ENCODE measurements at places on chromosomes 11 and 22.
A peak's percentile ranks its signal among the peaks of the same experiment; 100 is the strongest.

DNA sequence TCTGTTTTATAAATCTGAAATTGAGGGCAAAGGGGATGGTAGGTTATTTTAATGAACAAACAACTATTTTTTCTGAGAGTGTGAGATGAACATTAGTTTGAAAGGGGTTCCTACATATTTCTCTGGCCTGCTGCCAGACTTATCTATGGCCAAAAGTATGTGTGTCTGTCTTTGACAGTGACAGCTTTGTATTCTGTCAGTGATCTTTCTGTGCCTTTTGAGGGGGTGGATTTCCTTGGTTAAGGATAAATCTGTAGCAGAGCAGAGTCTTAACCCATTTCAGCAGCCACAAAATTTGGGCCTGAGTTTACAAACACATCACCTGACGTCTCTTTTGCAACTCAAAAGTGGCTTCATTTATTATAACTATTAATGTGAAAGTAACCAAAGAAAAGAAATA is 30.9 kb downstream of the ZFTA start:
- no peak overlapping the region for H3K4me3 ChIP-seq
- H3K36me3 ChIP-seq: no peaks in the 10 kb centered on the region
- H3K27me3 ChIP-seq: no peaks in the 10 kb centered on the region
- H3K27ac ChIP-seq: peak overlapping the region; percentile 35
- H3K4me1 ChIP-seq: no peaks in the 10 kb centered on the region

- no peak overlapping the region for H3K27ac ChIP-seq
- H3K36me3 ChIP-seq: no peaks in the 10 kb centered on the region
- no peak for DNase-seq
- no peak overlapping the region for H3K4me3 ChIP-seq
- H3K27me3 ChIP-seq: peaks cover 53% of the 10 kb centered on the region
Measured at GRCh38 chr11:1728301-1728700, 22.1 kb downstream of the IFITM10 start.

- H3K4me1 ChIP-seq: peaks cover 18% of the 10 kb centered on the region
- H3K27ac ChIP-seq: no peak overlapping the region
- no peaks in the 10 kb centered on the region for H3K36me3 ChIP-seq
- no peaks in the 10 kb centered on the region for H3K27me3 ChIP-seq
Measured at GRCh38 chr11:10459029-10459970, 4.2 kb downstream of the AMPD3 start.

DNA sequence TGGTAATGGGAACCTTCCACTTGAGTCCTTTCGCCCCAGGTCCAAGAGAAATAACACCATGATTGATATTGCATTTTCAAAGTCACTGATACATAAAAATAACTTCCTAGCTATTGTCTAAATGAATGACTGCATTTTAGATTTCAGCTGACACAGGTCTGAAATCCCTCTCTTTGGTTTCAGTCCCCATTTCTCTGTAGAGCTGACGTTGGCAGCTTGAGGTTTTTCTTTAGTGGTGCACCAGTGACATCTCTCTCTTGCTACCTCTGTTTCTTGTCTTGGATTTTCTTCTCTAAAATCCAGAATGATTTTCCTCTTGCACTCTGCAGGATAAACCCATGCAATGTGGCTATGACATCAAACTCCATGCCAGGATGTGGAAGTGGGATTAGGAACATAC is 31.7 kb upstream of the SORL1 start:
- DNase-seq: no peak
- H3K4me1 ChIP-seq: no peaks in the 10 kb centered on the region
- H3K36me3 ChIP-seq: no peaks in the 10 kb centered on the region

DNA sequence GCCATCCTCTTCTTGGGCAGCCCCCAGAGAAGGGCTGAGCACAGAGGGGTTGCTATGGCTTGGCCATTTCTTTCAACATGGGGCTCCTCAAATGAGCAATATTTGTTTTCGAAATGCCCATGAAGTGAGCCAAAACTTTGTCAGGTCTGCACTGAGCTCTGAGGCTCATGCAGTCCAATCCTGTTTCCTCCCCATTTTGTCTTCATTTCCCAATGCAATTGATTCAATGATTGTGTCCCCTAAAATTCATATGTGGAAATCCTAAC is 60.6 kb upstream of the CD44 start:
- H3K4me1 ChIP-seq: no peaks in the 10 kb centered on the region
- no peak overlapping the region for H3K4me3 ChIP-seq
- no peaks in the 10 kb centered on the region for H3K36me3 ChIP-seq
- no peaks in the 10 kb centered on the region for H3K27me3 ChIP-seq
- no peak overlapping the region for H3K27ac ChIP-seq

GRCh38 chr11:29040489-29040888 is 932.3 kb downstream of the METTL15 start:
- no peaks in the 10 kb centered on the region for H3K36me3 ChIP-seq
- H3K4me1 ChIP-seq: no peaks in the 10 kb centered on the region
- H3K27ac ChIP-seq: no peak overlapping the region

DNA sequence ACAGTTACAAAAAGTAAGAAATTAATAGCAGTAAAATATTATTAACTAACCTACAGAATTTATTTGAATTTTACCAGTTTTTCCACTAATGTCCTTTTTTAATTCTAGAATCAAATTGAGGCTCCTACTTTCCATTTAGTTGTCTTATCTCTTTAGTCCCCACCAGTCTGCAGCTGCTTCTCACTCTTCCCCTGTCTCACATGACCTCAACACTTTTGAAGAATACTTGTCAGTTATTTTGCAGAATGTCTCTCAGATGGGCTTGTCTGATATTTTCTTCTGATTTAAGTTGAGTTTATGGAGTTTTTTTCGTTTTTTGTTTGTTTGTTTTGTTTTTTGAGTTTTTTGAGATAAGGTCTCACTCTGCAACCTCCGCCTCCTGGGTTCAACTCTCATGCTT is 74.3 kb upstream of the ADORA2A start:
- H3K27ac ChIP-seq: no peak overlapping the region
- H3K27me3 ChIP-seq: no peaks in the 10 kb centered on the region
- no peak overlapping the region for H3K4me3 ChIP-seq

GRCh38 chr11:925158-925495 is 543 bp upstream of the AP2A2 start:
- H3K4me1 ChIP-seq: peaks cover 5% of the 10 kb centered on the region
- no peaks in the 10 kb centered on the region for H3K27me3 ChIP-seq
- H3K36me3 ChIP-seq: no peaks in the 10 kb centered on the region
- no peak overlapping the region for H3K27ac ChIP-seq
- DNase-seq: peak; percentile 13

DNA sequence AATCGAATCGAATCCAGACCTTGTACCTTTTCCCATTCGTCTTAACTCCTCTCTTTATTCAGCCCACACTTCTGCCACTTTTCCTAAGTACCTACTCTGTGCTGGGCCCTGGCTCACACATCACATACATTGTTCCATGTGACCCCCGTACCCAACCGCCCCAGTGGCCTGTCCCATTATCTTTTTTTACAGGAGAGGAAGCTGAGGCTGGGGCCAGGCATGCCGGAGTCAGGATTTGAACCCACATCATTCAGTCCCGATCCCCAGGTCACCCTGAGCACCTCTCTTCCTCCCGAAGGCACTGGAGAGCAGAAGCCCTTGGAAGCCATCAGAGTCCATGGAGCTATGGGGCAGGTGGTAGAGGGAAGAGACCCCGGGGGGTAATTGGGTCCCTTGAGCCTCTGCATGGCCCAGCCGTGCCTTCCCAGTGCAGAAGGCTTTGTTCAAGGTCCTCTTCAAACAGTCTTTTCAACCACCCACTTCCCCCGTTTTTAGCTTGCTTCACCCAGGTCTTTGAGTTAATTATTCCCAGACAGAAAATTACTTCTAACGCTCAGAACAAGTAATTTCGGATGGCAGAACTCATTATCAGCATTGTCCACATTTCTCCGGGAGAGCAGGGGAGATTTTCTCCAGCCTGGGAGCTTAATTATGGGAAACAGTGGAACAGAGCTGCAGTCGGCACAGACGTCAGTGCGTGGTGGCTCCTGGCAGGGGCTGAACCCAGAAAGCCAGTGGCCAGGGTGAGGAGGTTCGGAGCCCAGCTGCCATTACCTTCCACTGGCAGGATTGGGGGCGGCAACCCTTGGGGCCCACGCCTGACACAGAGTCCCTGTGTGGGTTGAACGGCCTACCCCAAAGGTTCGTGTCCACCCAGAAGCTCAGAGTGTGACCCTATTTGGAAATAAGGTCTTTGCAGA is 82.4 kb upstream of the RTL6 start:
- no peaks in the 10 kb centered on the region for H3K27me3 ChIP-seq
- no peak for DNase-seq
- no peak overlapping the region for H3K4me3 ChIP-seq
- no peaks in the 10 kb centered on the region for H3K4me1 ChIP-seq
- H3K36me3 ChIP-seq: no peaks in the 10 kb centered on the region
- H3K27ac ChIP-seq: no peak overlapping the region

- DNase-seq: no peak
- H3K27ac ChIP-seq: no peak overlapping the region
- no peaks in the 10 kb centered on the region for H3K36me3 ChIP-seq
Measured at GRCh38 chr11:29300420-29300819, 716.4 kb downstream of the KCNA4 start.

- peaks cover 1% of the 10 kb centered on the region for H3K4me1 ChIP-seq
- DNase-seq: no peak
- no peaks in the 10 kb centered on the region for H3K36me3 ChIP-seq
- no peak overlapping the region for H3K27ac ChIP-seq
- no peak overlapping the region for H3K4me3 ChIP-seq
- peaks cover 2% of the 10 kb centered on the region for H3K27me3 ChIP-seq
Measured at GRCh38 chr22:46245511-46245910, 4.6 kb downstream of the CDPF1 start.

DNA sequence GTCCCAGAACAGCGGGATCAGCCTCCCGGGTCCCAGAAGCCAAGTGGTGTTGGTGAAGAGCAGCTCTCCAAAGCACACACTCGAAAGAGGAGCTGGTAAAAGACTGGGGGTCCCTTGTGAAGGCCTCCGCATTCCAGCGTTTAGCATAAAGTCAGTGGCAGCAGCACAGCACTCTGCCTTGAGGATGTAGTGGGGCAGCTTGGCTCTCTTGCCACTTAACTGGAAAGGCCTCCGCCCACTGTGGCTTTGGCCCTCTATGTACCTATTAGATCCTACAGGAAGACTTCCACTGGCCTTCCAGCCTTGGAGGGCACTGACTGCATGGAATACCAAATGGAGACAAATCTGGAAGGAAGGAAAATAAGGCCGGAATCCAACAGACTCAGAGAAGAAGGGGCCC is 1455.3 kb downstream of the BRD1 start:
- H3K27me3 ChIP-seq: peaks cover 15% of the 10 kb centered on the region
- DNase-seq: no peak
- no peak overlapping the region for H3K4me3 ChIP-seq
- H3K36me3 ChIP-seq: no peaks in the 10 kb centered on the region
- peaks cover 17% of the 10 kb centered on the region for H3K4me1 ChIP-seq

- H3K36me3 ChIP-seq: peaks cover 5% of the 10 kb centered on the region
- no peak overlapping the region for H3K27ac ChIP-seq
- no peaks in the 10 kb centered on the region for H3K27me3 ChIP-seq
- peaks cover 8% of the 10 kb centered on the region for H3K4me1 ChIP-seq
- H3K4me3 ChIP-seq: no peak overlapping the region
Measured at GRCh38 chr22:40547729-40548143, 88.8 kb downstream of the MRTFA start.

DNA sequence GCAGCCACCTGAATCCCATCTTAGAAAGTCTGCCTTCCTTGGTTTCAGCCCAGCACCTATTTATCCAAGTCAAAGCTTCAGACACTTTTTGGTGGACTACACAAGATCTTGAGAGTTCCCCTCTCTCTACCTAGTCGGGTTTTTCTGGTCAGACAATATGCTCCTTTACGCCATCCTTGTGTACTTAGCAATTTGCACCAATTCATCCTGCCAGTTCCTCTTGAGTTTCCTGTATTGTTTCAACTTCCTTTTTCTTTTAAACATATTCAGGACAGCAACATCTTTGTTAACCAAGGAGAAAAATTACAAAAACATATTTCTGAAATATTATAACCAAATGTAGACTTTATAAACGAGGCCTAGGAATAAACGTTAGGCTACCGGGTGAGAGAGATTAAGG is 368.2 kb upstream of the CADM1 start:
- no peak overlapping the region for H3K4me3 ChIP-seq
- H3K36me3 ChIP-seq: no peaks in the 10 kb centered on the region
- H3K27ac ChIP-seq: no peak overlapping the region
- peaks cover 18% of the 10 kb centered on the region for H3K4me1 ChIP-seq

- no peak overlapping the region for H3K4me3 ChIP-seq
- no peaks in the 10 kb centered on the region for H3K27me3 ChIP-seq
- no peak for DNase-seq
- no peak overlapping the region for H3K27ac ChIP-seq
Measured at GRCh38 chr11:79514695-79515094, 73.9 kb upstream of the TENM4 start.

DNA sequence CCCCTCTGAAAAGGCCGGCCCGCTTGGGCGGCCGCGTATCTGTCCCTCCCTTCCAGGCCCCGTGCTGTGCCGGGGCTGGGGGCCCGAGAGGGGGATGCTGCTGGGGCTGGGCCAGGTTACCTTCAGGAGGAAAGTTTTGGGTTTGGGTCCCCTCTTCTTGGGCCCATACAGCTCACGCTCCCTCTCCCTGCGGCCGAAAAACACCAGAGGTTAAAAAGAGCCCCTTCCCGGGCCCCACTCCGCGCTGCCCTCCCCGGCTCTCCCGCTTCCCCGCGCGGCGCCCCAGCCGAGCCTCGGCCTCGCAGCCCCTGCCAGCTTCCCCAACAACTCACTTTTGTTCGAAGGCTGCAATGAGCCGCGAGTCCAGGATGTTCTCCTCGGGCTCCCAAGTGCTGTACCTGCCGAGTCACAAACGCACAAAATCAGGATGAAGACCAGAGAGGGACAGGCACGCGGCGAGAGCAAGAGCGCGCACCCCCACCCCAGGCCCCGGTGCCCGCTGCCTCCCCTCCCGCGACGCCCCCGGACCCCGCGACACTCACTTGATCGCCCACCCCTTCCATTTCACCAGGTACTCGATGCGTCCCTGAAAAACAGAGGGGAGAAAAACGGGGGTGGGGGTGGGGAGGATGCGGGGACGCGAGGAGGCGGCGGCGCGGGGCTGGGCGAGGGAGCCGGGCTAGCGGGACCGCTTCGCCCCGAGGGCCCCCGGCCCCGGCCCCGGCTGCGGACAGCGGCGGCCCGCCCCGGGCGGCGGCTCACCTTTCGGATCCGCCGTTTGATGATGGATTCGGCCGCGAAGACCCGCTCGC is 450 bp downstream of the CBX6 start:
- no peaks in the 10 kb centered on the region for H3K36me3 ChIP-seq
- no peak overlapping the region for H3K27ac ChIP-seq
- H3K4me3 ChIP-seq: peak overlapping the region; percentile 94
- H3K27me3 ChIP-seq: no peaks in the 10 kb centered on the region

DNA sequence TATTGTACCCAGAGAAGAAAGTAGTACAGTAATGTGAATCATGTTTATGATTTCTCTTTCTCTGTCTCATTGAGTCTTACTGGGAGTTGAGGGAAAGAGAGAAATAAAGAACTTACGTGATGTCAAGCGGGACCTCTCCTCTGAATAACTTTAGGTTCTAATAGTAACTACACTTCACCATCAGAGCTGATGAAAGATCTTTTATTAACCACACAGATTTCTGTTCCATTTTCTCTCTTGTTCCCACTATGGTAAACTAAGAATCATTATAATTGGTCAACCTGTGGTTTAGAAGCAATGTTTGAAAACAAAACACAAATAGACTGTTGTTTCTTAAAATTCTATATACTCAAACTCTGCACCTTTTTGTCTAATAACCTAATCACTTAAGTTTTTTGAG is 142.3 kb downstream of the ELP4 start:
- H3K4me3 ChIP-seq: no peak overlapping the region
- no peak for DNase-seq
- H3K27me3 ChIP-seq: no peaks in the 10 kb centered on the region
- no peaks in the 10 kb centered on the region for H3K36me3 ChIP-seq

- H3K4me1 ChIP-seq: no peaks in the 10 kb centered on the region
- no peaks in the 10 kb centered on the region for H3K36me3 ChIP-seq
- H3K4me3 ChIP-seq: no peak overlapping the region
- no peaks in the 10 kb centered on the region for H3K27me3 ChIP-seq
Measured at GRCh38 chr22:41043722-41044121, 48.7 kb upstream of the EP300 start.

Data from neural progenitor cell (in vitro differentiated cells).